ENCODE measurements at places on chromosomes 12 and 14.

- no peak for DNase-seq
These were observed 96.1 kb downstream of the ZFC3H1 start for GRCh38 chr12:71567537-71567936.

DNA sequence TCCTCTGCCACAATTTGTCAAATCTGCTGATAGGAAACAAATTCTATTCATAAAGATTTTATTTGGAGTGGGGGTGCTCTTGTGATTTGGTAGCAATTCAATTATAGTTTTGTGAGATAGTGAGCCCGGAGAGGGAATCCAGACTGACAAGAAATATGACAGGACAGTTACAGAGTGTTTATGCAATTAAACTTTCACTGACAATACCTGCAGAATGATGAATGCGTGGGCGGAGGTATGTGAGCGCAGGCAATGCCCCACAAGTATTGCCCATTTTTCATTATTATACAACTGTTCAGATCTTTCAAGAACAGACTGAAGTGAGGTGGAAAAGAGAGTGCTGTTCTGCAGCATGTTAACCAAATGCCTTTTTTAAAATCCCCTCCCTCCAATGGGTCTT is 259.0 kb downstream of the EGLN3 start:
- no peak for DNase-seq

DNA sequence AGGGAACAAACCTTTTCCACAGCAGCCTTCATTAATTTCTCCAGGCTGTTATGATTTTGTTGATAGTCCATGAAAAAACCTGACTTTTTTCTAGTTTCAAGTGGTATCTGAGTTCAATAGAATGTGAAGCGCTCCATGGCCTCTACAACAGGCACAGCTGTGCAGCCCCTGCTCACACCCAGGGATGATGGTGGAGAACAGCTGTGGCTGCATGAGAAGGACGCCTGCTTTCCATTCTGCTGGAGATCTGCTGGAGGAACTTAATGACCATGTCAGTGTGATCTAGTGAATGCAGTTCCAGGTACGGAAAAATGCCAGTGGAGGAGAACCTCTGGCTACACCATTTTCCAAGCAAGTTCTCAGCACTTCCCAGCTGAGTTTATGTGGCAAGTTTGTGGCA is 80.6 kb downstream of the PIWIL1 start:
- no peak for DNase-seq

DNA sequence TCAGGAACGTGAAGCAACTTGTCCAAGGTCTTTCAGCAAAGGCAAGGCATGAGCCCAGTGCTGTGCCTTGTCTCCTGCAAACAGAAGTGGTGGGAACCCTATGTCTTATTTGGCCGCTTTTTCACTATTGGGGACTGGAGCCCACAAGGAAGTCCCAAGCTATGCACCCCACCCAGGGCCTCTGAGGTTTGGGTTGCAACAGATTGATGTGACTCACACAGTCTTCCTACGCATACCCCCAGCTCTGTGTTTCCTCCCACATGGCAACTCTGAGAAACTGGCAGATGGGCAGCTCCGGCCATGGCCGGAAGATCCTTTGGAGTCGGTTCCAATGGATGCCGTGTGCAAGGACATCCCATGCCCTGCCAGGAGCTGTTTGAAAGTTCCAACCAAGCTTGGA is 28.3 kb upstream of the CMKLR1 start:
- DNase-seq, result no peak

DNA sequence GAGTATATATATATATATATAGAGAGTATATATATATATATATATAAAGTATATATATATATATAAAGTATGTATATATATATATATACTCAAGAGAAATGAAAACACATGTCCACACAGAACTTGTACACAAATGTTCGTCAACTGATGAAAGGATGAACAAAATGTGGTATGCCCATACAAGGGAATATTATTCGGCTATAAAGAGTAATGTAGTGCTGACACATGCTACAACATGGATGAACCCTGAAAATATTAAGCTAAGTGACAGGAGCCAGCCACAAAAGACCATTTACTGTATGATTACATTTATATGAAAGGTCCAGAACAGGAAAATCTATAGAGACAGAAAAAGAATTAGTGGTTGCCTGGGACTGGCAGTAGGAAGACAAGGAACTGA is 19.5 kb downstream of the LIMA1 start:
- DNase-seq, result no peak

DNA sequence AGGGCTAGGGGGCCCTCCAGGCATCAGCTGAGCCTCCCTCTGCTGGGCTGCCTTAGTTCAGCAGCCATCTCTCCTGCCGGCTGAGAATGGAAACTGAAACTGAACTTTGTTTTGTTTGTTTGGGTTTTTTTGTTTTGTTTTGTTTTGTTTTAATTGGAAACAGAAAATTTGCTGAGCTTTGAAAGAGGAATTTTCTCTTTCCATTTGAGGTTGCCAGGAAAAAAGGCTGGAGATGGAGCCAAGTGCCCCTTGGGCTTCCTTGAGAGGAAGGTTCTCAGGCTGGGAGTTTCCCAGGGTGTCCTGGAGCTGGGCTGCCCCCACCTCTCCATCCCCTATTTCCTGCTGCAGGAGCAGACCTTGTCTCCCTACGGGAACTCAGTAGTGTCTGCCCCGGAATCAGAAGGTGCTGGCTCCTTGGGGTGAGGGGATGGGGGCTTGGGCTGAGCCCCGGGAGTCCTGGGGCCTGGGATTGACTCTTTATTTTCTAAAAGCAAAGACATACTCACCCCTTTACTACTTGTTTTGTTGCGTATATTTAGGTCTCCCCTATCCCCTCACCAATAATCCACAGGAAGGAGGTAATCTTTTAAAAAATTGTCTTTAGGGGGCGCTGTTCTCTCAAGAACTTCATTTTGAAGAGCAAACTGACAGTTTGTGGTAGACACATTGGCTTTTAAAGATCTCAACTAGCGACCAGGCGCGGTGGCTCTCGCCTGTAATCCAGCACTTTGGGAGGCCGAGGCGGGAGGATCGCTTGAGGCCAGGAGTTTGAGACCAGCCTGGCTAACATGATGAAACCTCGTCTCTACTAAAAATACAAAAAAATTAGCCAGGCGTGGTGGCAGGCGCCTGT is 21.3 kb upstream of the OASL start:
- DNase-seq, result no peak

DNA sequence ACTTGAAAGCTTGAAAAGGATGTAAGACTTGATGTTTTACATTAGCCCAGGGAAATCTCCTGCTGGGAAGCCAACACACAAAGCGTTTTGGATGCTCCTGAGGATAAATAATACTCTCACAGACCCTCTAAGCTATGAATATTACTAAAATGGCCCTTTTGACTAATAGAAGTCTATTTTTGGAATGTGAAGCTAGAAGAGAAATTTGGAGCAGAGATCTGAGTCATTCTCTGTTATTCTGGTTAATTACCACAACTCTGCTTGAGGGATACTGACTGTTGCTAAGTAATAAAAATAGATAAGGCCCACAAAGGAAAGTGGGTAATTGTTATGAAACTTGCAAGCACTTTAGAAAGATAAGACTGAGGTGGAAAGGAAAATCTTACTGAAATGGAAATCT is 346.2 kb upstream of the STXBP6 start:
- no peak for DNase-seq

DNA sequence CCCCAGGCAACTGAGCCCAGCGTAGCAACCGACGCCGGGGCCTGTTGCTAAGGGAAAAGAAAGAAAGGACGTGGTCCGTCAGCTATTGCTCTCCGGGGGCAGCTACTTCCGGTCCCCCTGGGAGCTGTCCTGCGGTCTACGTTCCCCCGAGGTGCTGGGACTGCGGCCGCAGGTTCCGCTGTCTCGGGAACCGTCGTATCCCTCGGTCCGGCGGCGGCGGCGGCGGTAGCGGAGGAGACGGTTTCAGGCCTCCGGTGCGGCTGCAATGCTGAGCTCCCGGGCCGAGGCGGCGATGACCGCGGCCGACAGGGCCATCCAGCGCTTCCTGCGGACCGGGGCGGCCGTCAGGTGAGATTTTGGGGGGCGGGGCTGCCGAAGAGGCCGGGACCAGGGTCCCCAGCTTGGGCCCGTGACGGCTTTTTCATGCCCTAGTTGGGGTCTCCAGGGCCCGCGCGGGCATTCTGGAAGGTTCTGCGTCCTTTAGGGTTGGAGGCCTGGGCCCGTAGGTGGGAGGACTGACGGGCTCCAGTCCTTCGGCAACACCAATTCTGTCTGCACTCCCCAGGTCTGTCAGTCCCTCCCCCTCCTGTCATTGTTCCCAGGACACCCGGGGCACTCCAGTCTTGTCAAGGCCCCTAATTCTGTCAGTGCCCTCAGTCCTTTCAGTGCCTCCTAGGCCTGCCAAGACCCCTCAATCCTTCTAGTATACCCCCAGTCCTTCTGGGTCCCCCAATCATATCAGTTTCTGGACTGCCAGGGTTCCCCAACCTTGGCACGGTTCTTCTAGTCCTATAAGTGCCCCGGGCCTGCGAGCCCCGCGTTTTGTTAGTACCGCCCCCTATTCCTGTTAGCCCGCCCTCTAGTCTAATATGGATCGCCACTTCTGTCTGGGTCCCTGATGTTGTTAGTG is at the start of gene USP30:
Gene USP30, plus strand, starts transcription at position 163 of the 910 bp plus-strand sequence. Its CDS starts 103 bp downstream, at position 266.
- DNase-seq, result peak; percentile 75

DNA sequence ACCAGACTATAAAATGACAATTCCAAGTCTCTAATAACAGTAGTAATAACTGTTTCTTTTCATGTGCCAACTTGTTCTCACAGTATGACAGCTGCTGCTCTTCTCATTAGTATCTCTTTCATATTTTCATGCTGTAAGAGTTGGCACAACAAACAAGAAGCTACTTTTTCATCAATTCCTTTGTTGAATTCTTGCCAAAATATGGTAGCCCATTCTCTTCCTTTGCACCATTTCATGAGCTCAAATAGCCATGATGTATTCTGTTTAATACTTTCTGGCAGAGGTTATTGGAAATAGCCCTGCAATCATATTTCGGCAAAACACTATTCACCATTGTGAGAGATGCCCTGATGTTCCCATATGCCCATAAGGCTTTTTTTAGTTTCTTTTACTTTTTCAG is 1100.7 kb downstream of the TRHDE start:
- no peak for DNase-seq

DNA sequence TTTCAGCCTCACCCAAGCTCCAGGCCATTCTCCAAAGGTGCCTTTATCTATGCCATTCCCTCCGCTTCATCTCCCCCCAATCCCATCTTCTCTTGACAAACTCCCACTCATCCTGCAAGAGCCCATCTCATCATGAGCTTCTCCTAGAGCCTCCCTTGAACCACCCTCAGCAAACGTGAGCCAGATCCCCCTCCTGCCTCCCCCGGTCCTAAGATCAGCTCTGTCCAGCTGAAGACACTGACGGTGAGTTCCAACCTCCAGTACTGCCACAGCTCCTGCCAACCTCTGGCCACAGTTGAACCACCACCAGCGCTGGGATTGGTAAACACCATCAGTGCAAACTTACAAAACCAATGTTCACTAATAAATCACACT is 124.6 kb downstream of the BCL11B start:
- no peak for DNase-seq

DNA sequence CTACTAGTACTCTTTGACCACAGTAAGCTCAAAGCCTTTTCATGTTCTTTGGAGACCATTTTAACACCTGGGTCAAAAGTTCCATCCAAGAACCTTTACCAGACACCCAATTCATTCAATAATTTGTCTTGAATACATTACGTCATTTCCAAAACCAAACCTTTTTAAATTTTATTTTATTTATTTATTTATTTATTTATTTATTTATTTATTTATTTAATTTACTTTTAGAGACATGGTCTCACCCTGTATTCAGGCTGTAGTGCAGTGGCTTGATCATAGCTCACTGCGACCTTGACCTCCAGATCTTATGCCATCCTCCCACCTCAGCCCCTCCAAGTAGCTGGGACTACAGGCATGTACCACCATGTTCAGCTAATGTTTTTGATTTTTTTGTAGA is 113.5 kb downstream of the BCAT1 start:
- DNase-seq, result no peak

DNA sequence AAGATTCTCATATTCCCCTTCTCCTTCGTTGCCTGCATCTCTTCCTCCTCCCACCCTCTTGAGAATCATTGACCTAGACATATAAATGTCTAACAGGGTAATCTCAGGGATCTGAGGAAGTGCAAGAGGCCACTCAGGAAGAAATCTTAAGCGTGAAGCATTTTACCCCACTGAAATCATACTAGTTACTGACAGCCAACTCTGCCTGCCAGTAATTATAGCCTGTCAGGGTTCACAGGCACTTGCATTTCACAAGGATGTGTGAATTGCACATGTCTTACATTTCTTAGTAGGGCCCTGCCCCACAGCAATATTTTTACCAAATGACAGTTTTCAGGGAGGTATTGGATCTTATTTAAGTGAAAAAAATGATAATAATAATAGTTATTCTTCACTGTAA is 127.2 kb downstream of the SLC15A5 start:
- DNase-seq, result no peak

- DNase-seq, result no peak
These were observed 338.0 kb downstream of the RGS6 start for GRCh38 chr14:72270147-72270727.

DNA sequence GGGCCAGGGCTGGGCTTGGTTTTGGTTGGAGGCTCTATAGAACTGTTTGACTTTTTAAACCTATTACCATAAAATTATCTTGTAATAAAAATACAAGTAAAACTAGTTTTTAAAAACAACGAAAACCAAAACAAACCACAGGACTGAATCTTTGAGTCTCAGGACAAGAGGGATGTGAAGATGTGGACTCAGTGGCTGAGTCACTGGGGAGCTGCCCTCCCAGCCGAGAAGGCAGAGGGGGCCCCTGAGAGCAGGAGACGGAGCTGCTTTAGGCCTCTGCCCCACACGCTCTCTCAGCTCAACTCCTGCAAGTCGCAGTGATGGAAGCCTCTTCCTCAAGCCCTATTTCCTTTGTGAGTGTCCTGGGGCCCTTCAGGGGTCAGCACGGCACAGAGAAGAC is 59.0 kb downstream of the CDC42BPB start:
- no peak for DNase-seq

GRCh38 chr12:13534645-13535398 is 338.3 kb downstream of the EMP1 start:
- DNase-seq, result peak; percentile 31

- no peak for DNase-seq
These were observed 76.1 kb downstream of the GALNT4 start for GRCh38 chr12:89448526-89448925.

DNA sequence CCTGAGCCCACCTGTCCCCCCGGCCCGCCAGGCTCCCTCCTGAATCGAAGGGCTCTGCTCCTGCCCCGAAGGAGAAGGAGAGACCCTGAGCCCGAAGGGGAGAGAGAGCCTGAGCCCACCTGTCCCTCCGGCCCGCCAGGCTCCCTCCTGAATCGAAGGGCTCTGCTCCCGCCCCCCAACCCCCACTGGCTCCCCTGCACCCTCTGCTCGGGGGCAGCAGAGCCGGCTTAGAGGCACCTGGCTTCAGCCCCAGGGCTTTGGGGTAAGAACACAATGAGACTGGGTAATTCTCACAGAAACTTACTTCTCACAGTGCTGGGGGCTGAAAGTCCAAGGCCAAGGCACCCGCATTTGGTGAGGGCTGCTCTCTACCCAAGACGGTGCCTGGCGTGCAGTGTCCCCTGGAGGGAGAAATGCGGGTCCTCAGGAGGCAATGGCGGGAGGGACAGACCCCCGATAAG is 53.1 kb upstream of the FBRSL1 start:
- no peak for DNase-seq
